ENCODE measurements at places on chromosomes 12 and 14. TPM values are rescaled to one million over a fixed set of nuclear protein-coding genes. Genes with fewer than 3 reads are reported as not detected.

Gene BDKRB1
- 0.62 TPM for total RNA-seq

Gene CD163
- total RNA-seq, result 0.14 TPM

Gene IRAK3
- total RNA-seq, result 0.21 TPM

- no peak for DNase-seq
Observed at GRCh38 chr14:102900631-102901571, 21.6 kb upstream of the AMN start.

- no peak for DNase-seq
Observed at GRCh38 chr12:50271724-50272247, 11.5 kb downstream of the LIMA1 start.

DNA sequence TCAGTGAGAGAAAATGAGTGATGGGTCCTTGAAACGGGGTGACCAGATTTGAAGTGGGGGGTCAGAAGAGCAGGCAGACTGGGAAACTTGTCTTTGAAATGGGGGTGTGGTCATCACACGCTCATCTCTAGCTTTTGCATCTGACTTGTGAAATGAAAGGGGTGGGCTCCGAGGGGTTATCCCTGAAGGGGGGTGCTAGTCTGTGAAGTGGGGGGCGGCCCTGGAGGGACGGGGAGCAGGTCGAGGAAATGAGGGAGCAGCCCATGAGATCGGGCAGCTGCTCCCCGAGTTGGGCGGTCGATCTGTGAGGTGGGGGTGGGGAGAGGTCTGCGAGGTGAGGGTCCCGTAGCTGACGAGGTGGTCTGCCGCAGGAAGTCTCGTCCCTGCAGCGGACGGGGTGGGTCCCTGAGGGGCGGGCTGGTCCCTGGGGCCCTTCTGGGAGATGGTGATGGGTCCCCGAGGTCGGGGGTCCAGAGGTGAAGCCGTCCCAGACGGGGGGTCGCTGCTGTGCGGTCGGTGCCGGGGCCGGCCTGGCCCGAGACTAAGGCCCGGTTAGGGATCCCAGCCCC lies 542 bp downstream of the PXN start:
- DNase-seq, result no peak

GRCh38 chr12:11743423-11744409 lies 94.2 kb downstream of the ETV6 start:
- DNase-seq, result no peak

GRCh38 chr14:101351146-101351545 lies 210.1 kb upstream of the DIO3 start:
- peak; percentile 51 for DNase-seq

GRCh38 chr14:89416002-89416995 lies 734 bp downstream of the FOXN3 start:
- peak; percentile 98 for DNase-seq

DNA sequence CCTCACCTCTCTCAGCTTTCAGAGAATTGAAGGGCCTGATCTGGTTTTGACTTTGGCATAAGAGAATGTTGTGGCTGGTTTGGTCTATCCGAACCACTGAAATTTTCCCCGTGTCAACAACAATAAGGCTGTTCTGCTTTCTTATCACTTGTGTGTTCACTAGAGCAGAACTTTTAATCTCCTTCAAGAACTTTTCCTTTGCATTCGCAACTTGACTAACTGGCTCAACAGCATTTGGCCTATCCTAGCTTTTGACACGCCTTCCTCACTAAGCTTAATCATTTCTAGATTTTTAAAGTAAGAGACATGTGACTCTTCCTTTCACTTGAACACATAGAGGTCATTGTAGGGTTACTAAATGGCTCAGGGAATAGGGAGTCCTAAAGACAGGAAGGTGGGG lies 25.9 kb upstream of the EDDM3A start:
- DNase-seq, result no peak

DNA sequence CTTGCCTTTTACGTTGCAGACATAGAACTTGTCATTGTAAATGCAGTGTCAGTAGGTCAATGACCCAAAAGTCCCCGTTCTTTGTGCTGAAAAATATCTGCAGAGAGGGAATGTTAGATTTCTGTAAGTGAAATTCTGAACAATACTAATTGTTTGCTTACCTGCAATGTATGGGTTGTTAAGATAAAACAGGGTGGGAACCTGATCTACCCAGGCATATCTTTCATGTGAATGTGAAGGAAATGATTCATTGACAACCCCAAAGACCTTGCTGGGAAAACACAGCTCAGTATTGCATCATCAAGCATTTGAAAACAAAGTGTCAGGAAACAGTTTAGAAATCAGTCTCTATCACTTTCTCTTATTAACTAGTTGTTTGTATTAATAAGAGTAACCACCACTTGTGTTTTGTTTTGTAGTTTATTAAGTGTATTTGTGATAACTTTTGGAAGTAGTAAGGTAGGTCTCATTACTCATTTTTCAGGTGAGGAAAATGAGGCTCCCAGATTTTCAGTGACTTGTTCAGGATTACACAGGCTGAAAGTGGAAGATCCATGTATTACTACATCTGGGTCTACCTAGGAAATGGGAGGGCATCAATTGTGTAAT lies 57.9 kb upstream of the SLC38A2 start:
- DNase-seq, result no peak

DNA sequence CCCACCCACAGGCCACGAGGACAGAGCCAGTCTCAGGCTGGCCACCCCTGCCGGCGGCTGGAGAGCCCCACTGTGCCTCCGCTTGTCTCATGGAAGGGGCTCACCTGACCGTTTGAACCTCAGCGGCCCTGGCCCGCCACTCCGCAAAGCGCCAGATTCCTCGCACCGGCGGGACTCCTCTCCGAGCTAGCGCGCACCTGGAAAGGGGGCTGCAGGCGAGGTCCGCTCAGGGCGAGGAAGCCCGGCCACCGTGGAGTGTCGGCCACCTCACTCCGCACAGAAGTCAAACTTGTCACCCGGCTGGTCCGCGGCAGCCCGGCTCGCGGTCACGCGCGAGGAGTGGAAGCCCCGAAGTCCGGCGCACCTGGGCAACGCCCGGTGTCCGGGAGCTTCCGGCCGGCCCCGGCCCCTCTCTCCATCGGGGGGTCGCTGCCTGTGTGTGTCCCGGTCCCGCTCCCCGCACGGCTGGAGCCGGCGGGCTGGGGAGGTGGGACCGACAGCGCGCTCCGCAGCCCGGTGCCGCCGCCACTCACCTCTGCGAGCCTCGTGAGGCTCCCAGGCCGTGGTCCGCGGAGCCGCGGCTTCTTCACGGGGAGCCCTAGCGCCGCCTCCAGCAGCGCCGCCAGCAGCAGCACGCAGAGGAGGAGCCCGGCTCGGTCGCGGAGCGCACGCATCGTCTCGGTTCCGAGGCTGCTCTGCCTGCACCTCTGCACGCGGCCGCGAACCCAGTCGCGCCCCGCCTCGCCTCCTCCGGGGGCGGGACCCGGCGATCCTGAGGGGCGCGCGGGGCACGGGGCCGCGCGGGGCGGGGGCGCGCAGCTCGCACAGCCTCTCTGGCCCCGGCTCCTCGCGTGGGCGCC lies at the start of gene ISM2:
TSS of gene ISM2 (minus strand) at position 697 of the 860 bp plus-strand sequence. CDS start at position 674, 23 bp downstream.
- no peak for DNase-seq

GRCh38 chr12:8692573-8692972 lies 5.2 kb upstream of the RIMKLB start:
- no peak for DNase-seq

DNA sequence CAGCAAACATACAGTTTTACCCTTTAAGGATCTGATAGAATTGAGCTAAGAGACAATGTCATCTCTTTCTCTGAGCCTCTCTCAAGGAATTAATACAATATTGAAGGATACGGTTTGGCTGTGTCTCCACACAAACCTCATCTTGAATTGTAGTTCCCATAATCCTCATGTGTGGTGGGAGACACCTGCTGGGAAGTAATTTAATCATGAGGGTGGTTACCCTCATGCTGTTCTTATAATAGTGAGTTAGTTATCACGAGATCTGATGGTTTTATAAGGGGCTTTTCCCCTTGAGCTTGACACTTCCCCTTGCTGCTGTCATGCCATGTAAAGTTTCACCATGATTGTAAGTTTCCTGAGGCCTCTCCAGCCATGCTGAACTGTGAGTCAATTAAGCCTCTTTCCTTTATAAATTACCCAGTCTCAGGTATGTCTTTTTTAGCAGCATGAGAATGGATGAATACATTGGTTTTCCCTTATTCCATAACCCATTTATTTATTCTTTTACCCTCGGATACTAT lies 47.6 kb downstream of the TMEM30B start:
- DNase-seq, result no peak

DNA sequence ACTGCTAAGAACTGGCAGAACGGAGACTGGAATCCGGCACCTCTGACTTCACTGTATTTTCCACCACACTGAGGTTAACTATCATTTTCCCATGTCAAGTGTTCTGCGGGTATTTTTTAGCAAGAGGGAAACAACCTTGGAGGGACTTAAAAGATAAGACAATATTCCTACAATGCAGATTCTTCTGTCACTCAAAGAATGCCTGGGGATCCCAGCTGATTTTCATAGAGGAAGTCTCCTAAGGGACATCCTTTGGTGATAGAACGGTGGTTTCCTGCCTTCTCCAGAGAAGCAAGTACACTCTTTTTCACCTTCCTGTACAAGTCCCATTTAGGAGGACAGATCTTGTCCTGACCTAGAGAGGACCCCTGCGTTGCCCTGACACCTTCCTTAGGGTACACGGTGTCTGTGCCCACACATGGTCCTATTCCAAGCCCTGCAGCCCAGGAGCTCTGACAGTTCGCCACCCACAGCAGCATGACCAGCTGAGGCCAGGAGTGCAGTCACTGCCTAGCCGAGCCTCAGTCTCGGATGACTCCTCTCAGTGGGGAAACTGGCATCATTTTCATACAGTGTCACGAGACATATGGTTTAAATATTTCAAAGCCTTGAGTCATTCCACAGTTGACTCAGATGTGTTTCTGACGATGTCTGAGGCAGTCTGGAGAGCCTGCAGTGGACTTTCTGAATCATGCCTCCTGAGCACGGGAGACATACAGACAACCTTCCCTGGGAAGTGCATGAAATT lies 181.3 kb upstream of the FKBP4 start:
- no peak for DNase-seq

DNA sequence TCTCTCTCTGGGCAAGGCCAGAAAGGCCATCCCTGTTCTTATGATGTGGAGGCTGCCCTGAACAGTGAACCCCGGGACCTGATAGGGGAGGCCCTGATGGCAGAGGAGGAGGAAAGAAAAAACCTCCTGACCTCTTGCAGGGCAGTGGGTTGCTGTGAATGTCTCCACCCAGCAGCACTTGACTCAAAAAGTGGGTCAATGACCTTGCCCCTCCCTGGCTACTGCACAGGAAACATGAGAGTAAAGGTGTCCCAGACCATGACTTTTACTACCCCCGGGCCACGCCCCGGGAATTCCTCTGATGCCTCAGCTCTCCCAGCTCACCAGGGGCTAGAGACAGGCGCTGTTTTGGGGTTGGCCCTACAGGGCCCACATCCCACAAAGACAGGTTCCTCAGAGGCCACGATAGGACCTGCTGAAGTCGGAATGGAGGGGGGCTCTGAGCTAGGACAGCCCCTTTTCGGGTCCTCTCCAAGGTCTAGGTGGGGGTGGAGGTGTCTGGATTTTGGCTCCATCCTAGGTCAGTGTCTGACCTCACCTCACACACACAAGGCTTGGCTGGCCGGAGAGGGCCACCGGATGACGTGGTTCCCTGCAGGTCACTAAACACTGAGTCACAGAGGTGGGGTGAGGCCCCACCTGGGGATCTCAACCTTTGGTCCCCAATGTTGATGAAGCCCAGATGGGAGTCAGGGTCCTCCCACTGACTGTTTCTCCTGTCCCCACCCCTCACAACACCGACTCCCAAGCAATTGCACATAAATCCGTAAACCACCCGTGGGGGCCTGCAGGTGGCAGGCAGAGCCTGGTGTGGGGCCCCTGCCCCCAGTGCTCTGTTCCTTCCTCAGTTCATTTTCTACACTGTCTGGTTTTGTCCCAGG lies 1.6 kb downstream of the RHOF start:
- DNase-seq, result no peak

- no peak for DNase-seq
Observed at GRCh38 chr12:123502163-123502704, 31.3 kb downstream of the RILPL1 start.

DNA sequence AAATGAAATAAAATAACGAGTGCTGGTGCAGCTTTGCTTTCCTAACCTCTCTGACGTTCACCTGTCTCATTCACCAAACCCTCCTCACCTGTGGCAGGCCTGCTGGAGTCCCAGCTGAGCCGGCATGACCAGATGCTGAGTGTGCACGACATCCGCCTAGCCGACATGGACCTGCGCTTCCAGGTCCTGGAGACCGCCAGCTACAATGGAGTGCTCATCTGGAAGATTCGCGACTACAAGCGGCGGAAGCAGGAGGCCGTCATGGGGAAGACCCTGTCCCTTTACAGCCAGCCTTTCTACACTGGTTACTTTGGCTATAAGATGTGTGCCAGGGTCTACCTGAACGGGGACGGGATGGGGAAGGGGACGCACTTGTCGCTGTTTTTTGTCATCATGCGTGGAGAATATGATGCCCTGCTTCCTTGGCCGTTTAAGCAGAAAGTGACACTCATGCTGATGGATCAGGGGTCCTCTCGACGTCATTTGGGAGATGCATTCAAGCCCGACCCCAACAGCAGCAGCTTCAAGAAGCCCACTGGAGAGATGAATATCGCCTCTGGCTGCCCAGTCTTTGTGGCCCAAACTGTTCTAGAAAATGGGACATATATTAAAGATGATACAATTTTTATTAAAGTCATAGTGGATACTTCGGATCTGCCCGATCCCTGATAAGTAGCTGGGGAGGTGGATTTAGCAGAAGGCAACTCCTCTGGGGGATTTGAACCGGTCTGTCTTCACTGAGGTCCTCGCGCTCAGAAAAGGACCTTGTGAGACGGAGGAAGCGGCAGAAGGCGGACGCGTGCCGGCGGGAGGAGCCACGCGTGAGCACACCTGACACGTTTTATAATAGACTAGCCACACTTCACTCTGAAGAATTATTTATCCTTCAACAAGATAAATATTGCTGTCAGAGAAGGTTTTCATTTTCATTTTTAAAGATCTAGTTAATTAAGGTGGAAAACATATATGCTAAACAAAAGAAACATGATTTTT lies 17.1 kb upstream of the AMN start:
- DNase-seq, result no peak

- DNase-seq, result no peak
Observed at GRCh38 chr12:59500335-59500734, 95.5 kb upstream of the SLC16A7 start.

DNA sequence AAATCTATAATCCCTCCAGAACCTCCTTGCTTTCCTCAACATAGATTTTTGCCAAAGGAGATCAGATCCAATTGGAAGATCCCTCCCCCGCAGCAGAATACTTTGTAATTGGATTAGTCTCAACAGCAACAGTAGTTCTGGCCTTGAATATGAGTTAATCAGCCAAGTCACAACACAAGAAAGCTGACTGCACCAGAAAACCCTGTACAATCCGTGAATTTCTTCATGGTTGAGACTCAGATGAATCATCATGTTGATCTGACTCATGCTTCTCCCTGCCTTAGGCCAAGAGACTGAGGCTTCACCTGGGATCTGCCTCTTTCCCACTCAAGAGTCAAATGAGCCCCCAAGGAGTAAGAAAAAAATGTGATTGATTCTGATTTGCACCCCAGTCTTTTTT lies 3.0 kb upstream of the METTL17 start:
- DNase-seq, result no peak

- DNase-seq, result no peak
Observed at GRCh38 chr12:45503899-45504298, 225.6 kb upstream of the ARID2 start.

GRCh38 chr12:76571256-76571655 lies 11.7 kb upstream of the OSBPL8 start:
- DNase-seq, result no peak

- DNase-seq, result no peak
Observed at GRCh38 chr12:53005215-53005985, 856 bp upstream of the EIF4B start.
